Testis (tissue), 5 donors: ENCODE measurements at places on chromosomes 16 and 17.

DNA sequence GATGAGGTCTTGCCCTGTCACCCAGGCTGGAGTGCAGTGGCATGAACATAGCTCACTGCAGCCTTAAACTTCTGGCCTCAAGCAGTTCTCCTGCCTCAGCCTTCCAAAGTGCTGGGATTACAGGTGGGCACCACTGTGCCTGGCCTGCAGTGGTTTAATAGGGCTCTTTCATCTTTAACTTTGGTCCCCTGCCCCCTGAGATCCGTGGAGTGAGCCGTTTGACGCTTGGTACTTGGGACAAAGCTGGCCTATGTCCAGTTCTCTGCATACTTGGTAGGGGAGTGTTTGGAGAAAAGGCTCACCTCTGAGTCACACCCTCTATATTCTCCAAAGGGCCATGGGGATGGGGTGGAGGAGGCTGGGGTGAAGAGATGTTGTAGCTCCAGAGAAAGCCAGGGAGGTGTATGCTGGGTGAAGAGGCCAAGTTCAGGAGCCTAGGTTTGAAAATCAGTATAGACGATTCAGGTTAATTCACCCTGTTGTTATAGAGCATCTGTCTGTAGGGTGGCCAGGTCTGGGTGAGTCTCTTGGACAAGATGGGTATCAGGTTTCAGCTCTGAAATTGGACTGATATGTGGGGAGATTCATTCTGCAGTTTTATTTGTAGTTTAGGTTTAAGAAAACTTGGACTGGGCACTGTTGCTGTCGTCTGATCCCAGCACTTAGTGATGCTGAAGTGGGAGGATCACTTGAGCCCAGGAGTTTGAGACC lies 17.6 kb downstream of the ABCC1 start:
- H3K4me1 ChIP-seq, result peaks cover 9% of the 10 kb centered on the region
- no peak overlapping the region for H3K27ac ChIP-seq
- H3K36me3 ChIP-seq, result no peaks in the 10 kb centered on the region
- H3K27me3 ChIP-seq, result no peaks in the 10 kb centered on the region

- no peak overlapping the region for H3K4me3 ChIP-seq
- no peak overlapping the region for H3K27ac ChIP-seq
- H3K4me1 ChIP-seq, result no peaks in the 10 kb centered on the region
- no peak for DNase-seq
- no peaks in the 10 kb centered on the region for H3K36me3 ChIP-seq
- no peaks in the 10 kb centered on the region for H3K27me3 ChIP-seq
These were observed 24.8 kb upstream of the SLC25A19 start for GRCh38 chr17:75313941-75314551.

DNA sequence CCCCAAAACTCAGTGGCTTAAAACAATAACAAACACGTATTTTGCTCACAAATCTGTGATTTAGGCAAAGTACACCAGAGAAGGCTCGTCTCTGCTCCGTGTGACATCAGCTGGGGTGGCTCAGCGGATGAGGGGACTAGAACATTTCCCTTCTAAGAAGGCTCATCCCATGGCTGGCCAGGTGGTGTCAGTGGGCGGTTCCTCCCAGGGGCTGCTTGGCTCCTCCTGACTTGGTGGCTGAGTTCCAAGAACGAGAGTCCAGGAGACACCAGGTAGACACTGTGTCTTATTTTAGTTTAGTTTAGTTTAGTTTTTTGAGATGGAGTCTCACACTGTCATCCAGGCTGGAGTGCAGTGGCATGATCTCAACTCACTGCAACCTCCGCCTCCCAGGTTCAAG lies 5.6 kb upstream of the CHMP6 start:
- no peak overlapping the region for H3K4me3 ChIP-seq
- no peaks in the 10 kb centered on the region for H3K27me3 ChIP-seq
- H3K27ac ChIP-seq, result no peak overlapping the region

DNA sequence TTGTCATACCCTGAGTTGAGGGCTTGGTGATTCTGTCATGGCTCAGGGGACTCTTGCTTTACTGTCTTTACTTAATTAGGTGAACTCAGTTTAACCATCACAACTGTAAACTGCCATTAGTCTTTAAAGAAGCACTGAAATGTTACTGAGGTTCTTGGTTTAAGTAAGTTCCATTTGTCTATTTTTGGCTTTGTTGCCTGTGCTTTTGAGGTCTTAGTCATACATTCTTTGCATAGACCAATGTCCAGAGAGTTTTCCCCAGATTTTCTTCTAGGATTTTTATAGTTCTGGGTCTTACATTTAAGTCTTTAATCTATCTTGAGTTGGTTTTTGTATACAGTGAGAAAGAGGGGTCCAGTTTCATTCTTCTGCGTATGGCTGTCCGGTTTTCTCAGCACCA lies 137.5 kb downstream of the SOCS1 start:
- no peak overlapping the region for H3K27ac ChIP-seq
- no peaks in the 10 kb centered on the region for H3K36me3 ChIP-seq
- DNase-seq, result no peak

- no peak overlapping the region for H3K27ac ChIP-seq
- no peaks in the 10 kb centered on the region for H3K36me3 ChIP-seq
- DNase-seq, result no peak
- no peak overlapping the region for H3K4me3 ChIP-seq
- peaks cover 3% of the 10 kb centered on the region for H3K4me1 ChIP-seq
These were observed 263.9 kb downstream of the C16orf95 start for GRCh38 chr16:87053016-87053982.

GRCh38 chr16:29011112-29011511 lies 26.3 kb downstream of the LAT start:
- H3K27me3 ChIP-seq, result no peaks in the 10 kb centered on the region
- DNase-seq, result no peak
- H3K4me1 ChIP-seq, result no peaks in the 10 kb centered on the region
- H3K27ac ChIP-seq, result no peak overlapping the region
- no peaks in the 10 kb centered on the region for H3K36me3 ChIP-seq

- no peak overlapping the region for H3K27ac ChIP-seq
- H3K36me3 ChIP-seq, result no peaks in the 10 kb centered on the region
- H3K4me3 ChIP-seq, result no peak overlapping the region
- no peaks in the 10 kb centered on the region for H3K4me1 ChIP-seq
- no peak for DNase-seq
- H3K27me3 ChIP-seq, result no peaks in the 10 kb centered on the region
These were observed 23.1 kb upstream of the ALDH3A1 start for GRCh38 chr17:19770985-19771735.
